ENCODE measurements at places on chromosomes 12 and 14. TPM values are rescaled to one million over a fixed set of nuclear protein-coding genes. Genes with fewer than 3 reads are reported as not detected.

- peaks cover 12% of the 10 kb centered on the region for H3K36me3 ChIP-seq
- no peak for DNase-seq
- no peaks in the 10 kb centered on the region for H3K27me3 ChIP-seq
- H3K4me1 ChIP-seq = peaks cover 8% of the 10 kb centered on the region
Observed at GRCh38 chr12:2944401-2945047, 14.7 kb upstream of the TEAD4 start.

GRCh38 chr12:32126720-32127119, 20.1 kb downstream of the BICD1 start:
- no peak overlapping the region for H3K4me3 ChIP-seq
- no peaks in the 10 kb centered on the region for H3K27me3 ChIP-seq
- DNase-seq = no peak
- no peak overlapping the region for H3K27ac ChIP-seq
- peaks cover 3% of the 10 kb centered on the region for H3K36me3 ChIP-seq

GRCh38 chr12:109356577-109356976, 8.9 kb downstream of the MYO1H start:
- no peaks in the 10 kb centered on the region for H3K36me3 ChIP-seq
- H3K4me3 ChIP-seq = no peak overlapping the region
- no peak overlapping the region for H3K27ac ChIP-seq
- H3K4me1 ChIP-seq = peaks cover 4% of the 10 kb centered on the region
- H3K27me3 ChIP-seq = peaks cover 25% of the 10 kb centered on the region
- DNase-seq = no peak

GRCh38 chr14:76772300-76773187, 11.3 kb downstream of the VASH1 start:
- H3K27me3 ChIP-seq = no peaks in the 10 kb centered on the region
- H3K4me1 ChIP-seq = peaks cover 84% of the 10 kb centered on the region
- H3K36me3 ChIP-seq = peaks cover 92% of the 10 kb centered on the region
- peak overlapping the region; percentile 43 for H3K27ac ChIP-seq
- no peak for DNase-seq

DNA sequence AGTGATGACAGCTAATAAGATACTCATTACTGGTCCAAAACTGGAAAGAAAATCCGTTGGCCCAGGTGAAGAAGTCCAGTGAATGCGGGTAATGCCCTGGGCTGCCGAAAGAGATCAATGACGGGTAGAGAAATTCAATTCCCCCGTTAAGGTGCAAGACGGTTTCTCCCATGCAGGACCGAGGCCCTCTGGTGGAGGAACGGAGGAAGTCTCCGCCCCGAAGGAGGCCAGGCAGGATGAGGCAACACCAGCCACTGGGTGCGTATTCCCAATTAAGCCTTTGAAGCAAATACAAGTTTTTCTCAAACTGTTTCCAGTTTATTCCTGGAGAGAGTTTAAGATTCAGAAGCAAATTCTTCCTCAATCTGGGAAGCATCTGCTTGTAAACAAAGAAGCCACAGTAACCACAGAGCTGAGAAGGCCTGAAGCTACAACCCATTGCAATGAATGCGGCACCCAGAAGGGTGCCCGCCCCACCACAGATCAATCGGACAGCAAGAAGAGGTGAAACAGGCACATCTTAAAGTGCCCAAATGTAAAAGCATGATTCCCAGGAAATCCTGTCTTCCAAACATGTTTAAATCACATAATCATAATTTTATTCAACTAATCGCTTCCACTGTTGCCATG, 118.5 kb downstream of the TTC7B start:
- DNase-seq = peak; percentile 82
- H3K27me3 ChIP-seq = no peaks in the 10 kb centered on the region
- H3K36me3 ChIP-seq = no peaks in the 10 kb centered on the region
- H3K4me1 ChIP-seq = peaks cover 28% of the 10 kb centered on the region

- H3K27me3 ChIP-seq = no peaks in the 10 kb centered on the region
- H3K4me3 ChIP-seq = no peak overlapping the region
- no peaks in the 10 kb centered on the region for H3K4me1 ChIP-seq
- no peak for DNase-seq
Observed at GRCh38 chr12:98935847-98936246, 290.8 kb downstream of the APAF1 start.

Gene SERPINA12
- total RNA-seq = not detected

GRCh38 chr12:106080041-106080790, 58.5 kb downstream of the NUAK1 start:
- H3K4me1 ChIP-seq = peaks cover 26% of the 10 kb centered on the region
- H3K27me3 ChIP-seq = no peaks in the 10 kb centered on the region
- H3K4me3 ChIP-seq = no peak overlapping the region
- H3K27ac ChIP-seq = peak overlapping the region; percentile 77
- peaks cover 4% of the 10 kb centered on the region for H3K36me3 ChIP-seq
- DNase-seq = no peak

DNA sequence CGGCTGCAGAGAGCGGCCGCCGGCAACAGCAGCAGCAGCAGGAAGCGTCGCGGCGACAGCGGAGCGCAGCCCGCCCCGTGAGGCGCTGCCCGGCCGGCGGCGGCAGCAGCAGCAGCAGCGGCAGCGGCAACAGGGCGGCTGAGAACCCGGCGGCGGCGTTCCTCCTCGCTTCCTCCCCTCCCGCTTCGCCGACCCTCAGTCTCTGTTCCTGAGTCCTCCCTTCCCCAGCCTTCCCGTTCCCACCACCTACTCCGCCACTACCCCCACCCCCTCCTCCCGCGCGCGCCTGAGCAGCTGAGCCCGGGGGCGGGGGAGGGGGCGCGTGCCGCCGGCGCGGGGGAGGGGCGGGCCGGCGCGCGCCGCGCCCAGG, 310 bp downstream of the BICDL1 start:
- H3K4me1 ChIP-seq = peaks cover 11% of the 10 kb centered on the region
- peaks cover 12% of the 10 kb centered on the region for H3K27me3 ChIP-seq
- no peak overlapping the region for H3K27ac ChIP-seq

Gene GOLGA5
- 38.6 TPM for total RNA-seq

DNA sequence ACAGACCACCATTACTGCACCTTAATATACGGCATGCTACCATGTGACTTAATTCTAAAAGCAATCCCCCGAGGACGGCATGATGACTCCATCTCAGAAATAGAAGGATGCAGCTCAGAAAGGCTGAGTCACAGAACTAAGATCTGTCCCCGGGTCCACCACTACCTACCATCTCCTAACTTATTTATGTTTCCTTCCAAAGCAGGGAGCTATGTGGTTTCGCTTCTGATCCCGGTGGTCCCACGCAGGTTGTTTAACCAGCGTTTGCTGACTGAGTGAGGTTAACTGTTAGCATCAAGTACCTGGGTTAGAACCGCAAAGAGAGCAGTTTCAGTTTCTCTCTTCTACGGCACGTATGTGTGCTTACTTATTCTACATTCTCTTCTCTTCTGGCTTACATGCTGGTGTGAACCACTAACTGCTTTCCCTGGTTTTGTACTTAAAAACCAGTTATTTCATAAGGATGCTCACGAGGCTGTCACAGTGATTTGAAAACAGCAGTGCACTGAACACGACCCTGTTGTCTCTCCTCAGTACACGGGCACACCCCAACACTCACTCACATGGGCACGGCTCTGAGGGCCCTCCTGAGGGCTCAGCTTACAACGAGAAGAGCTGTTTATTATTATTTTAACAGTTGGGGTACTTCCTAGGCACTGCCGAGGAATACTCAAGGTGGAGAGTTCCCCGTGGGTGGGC, 66.7 kb downstream of the CCDC88C start:
- H3K27me3 ChIP-seq = no peaks in the 10 kb centered on the region
- H3K27ac ChIP-seq = no peak overlapping the region
- no peak overlapping the region for H3K4me3 ChIP-seq
- peaks cover 4% of the 10 kb centered on the region for H3K36me3 ChIP-seq
- no peak for DNase-seq
